ENCODE measurements at places on chromosomes 2 and 18. TPM values are rescaled to one million over a fixed set of nuclear protein-coding genes. Genes with fewer than 3 reads are reported as not detected.

Gene SAG
- not detected for total RNA-seq

Gene TMEM198
- total RNA-seq: 6.3 TPM

Gene SPP2
- total RNA-seq: not detected

Gene ADAM23
- 0.92 TPM for total RNA-seq

Gene DPP4
- 2.3 TPM for total RNA-seq

Gene TUBA4B
- not detected for total RNA-seq

- no peaks in the 10 kb centered on the region for H3K36me3 ChIP-seq
- H3K4me3 ChIP-seq: no peak overlapping the region
- no peak for DNase-seq
- H3K27ac ChIP-seq: no peak overlapping the region
- H3K4me1 ChIP-seq: no peaks in the 10 kb centered on the region
These were observed 40.8 kb downstream of the PDIA6 start for GRCh38 chr2:10771786-10772185.

DNA sequence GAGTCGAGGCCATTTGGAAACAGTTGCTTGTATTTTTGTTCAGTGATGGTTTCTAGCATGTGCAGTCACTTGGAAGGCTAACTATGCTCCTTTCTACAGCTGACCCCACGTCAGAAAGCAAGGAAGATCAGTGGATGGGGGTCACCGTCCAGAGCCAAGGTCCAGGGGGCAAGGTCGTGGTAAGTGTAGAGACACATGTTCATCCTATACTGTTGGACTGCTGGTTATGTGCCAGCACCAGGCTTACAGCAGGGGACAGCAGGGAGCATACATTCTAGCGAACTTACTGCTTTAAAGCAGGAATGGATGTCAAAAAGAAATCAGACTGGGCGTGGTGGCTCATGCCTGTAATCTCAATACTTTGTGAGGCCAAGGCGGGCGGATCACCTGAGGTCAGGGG is 40.0 kb downstream of the ITGA6 start:
- no peak overlapping the region for H3K4me3 ChIP-seq
- H3K36me3 ChIP-seq: peaks cover 24% of the 10 kb centered on the region
- no peaks in the 10 kb centered on the region for H3K27me3 ChIP-seq
- no peak for DNase-seq

DNA sequence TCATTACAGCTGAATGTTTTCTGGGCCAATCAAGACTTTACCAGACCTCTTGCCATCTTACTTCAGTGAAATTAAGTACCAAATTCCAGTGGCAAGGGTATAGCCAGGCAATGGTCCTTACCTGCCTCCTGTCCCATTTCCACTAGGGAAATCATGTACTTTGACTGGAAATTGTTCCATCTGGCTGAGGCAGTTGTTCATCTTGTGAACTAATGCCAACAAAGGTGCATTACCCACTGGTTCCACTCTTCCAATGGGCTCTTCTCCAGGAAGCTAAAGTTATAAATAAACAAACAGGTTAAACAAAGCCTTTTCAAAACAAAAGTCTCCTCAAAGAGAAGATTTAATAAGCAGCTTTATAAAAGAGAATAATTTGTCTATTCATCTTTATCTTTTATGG is 80.7 kb upstream of the DNER start:
- DNase-seq: no peak
- H3K27me3 ChIP-seq: no peaks in the 10 kb centered on the region
- H3K36me3 ChIP-seq: peaks cover 48% of the 10 kb centered on the region
- no peak overlapping the region for H3K27ac ChIP-seq
- no peaks in the 10 kb centered on the region for H3K4me1 ChIP-seq

- no peaks in the 10 kb centered on the region for H3K4me1 ChIP-seq
- no peaks in the 10 kb centered on the region for H3K27me3 ChIP-seq
- no peak for DNase-seq
- H3K36me3 ChIP-seq: no peaks in the 10 kb centered on the region
- no peak overlapping the region for H3K27ac ChIP-seq
These were observed 38.7 kb downstream of the REEP1 start for GRCh38 chr2:86298411-86299390.

GRCh38 chr2:109432421-109432820 is 181.3 kb downstream of the SEPTIN10 start:
- peak; percentile 49 for DNase-seq
- no peaks in the 10 kb centered on the region for H3K36me3 ChIP-seq
- no peak overlapping the region for H3K4me3 ChIP-seq
- no peak overlapping the region for H3K27ac ChIP-seq
- H3K4me1 ChIP-seq: no peaks in the 10 kb centered on the region

GRCh38 chr2:144377914-144378313 is 142.0 kb downstream of the ZEB2 start:
- H3K4me1 ChIP-seq: no peaks in the 10 kb centered on the region
- DNase-seq: no peak
- H3K27me3 ChIP-seq: no peaks in the 10 kb centered on the region
- H3K36me3 ChIP-seq: no peaks in the 10 kb centered on the region

DNA sequence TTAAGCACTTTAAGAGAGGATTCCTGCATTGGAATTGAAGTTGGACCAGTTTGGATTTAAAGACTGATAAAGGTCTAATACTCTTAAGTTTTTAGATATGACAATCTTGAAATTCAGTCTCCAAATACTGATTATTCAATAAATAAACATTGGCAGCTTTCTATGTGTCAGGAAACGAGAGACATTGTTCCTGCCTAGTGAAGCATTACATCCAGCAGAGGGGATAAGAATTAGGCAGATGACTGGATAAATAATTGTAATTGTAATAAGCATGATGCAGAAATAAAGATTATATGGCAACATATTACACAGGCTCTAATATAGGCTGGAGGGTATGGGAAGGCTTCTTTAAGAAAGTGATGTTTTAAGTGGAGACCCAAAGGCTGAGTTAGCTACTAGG is 226.5 kb upstream of the MMADHC start:
- H3K36me3 ChIP-seq: no peaks in the 10 kb centered on the region
- H3K27me3 ChIP-seq: no peaks in the 10 kb centered on the region
- DNase-seq: no peak
- no peak overlapping the region for H3K27ac ChIP-seq
- no peak overlapping the region for H3K4me3 ChIP-seq

- no peak overlapping the region for H3K27ac ChIP-seq
- no peak overlapping the region for H3K4me3 ChIP-seq
- no peak for DNase-seq
- no peaks in the 10 kb centered on the region for H3K36me3 ChIP-seq
- H3K4me1 ChIP-seq: peaks cover 7% of the 10 kb centered on the region
These were observed 36.6 kb upstream of the DSC1 start for GRCh38 chr18:31199190-31199769.

- H3K27ac ChIP-seq: no peak overlapping the region
- no peaks in the 10 kb centered on the region for H3K4me1 ChIP-seq
- no peaks in the 10 kb centered on the region for H3K27me3 ChIP-seq
- DNase-seq: no peak
- H3K36me3 ChIP-seq: no peaks in the 10 kb centered on the region
These were observed 266.2 kb upstream of the REV1 start for GRCh38 chr2:99756059-99756458.

DNA sequence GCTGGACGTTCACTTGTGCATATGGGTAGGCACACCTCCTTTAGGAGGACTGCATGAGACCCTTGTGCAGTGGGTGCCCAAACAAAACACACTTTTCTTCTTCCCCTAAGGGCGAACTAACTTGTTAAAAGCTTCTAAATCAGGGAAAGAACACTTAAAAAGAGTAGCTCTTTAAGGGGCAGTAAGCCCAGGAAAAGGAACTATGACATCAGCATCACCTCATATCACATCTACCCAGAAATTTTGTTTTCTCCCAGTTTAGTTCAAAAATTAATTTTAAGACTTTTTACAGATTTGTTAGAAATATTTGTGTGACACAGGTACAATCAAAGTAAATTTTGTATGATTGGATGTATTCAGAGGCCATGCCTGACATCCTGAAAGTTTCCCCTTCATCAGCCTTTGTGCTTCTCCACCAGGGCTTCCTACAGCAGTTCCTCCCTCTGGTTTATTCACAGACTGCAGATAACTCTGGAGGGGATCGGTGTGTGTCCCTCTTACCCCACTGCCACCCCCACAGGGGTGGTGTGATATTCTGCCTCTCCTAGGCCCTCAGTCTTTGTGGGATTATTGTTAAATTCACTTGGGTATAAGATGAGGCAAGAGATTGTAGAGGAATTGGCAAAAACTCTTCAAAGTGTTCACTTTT is 27.6 kb downstream of the BCL2L11 start:
- H3K4me1 ChIP-seq: no peaks in the 10 kb centered on the region
- no peak overlapping the region for H3K4me3 ChIP-seq
- DNase-seq: no peak
- H3K27ac ChIP-seq: no peak overlapping the region

DNA sequence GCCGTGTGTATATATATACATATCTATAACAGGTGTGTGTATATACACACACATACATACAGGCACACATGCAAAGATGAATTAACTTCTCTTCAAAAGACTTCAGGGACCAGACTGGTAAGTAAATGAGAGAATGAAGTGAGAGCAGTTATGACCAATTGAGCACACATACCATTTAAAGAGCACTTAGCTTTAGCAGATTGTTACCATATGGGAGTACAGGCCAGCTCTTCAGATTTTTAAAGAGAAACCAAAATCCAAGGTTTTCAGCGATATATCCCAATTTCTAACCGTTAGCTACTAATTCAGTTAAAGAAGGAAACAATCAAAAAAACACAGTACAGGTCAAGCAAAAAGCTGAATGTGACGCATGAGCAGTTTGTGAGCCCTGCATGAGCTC is 23.7 kb downstream of the INPP1 start:
- H3K27ac ChIP-seq: no peak overlapping the region
- H3K36me3 ChIP-seq: peaks cover 5% of the 10 kb centered on the region
- DNase-seq: no peak
- H3K4me1 ChIP-seq: no peaks in the 10 kb centered on the region

- H3K4me1 ChIP-seq: no peaks in the 10 kb centered on the region
- no peaks in the 10 kb centered on the region for H3K27me3 ChIP-seq
- no peak overlapping the region for H3K4me3 ChIP-seq
- peak; percentile 12 for DNase-seq
These were observed 183.4 kb downstream of the MYO3B start for GRCh38 chr2:170361090-170361936.

DNA sequence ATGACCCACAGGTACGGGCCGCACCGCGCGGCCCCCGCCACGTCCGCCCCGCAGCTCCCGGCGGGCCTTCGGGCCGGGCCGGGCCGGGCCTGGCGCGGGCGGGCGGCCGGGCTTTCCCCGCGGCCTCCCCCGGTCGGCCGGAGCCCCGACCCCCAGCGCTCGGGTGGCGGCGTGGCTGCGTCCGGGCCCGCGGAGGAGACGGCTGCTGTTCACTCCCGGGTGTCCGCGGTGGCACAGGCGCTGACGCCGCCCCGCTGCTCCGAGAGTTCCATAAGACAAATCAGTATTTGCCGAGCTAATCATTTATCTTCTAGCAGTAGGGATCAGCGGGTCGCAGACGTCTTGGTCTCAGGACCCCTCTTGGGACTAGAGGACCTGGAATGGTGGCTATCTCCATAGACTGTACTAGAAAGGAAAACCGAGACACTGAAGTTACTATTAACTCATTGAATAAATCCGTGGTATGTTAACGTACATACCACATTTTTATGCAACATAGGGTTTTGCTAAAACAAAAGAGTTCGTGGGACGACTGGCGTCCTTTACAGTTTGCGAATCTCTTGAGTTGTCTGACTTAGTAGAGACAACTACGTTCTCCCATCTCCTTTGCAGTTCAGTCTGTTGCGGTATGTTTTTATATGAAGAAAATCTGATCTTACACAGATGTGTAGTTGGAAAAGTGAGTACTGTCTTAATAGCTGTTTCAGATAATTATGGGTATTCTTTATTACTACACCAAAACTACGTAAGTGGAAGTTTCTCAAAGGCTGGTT is 500 bp downstream of the LIMS1 start:
- peak overlapping the region; percentile 91 for H3K27ac ChIP-seq
- H3K36me3 ChIP-seq: no peaks in the 10 kb centered on the region
- peak; percentile 59 for DNase-seq
- peak overlapping the region; percentile 52 for H3K4me3 ChIP-seq
